GM13977 (cell line): ENCODE measurements at places on chromosomes 1 and 21.
A peak's percentile ranks its signal among the peaks of the same experiment; 100 is the strongest.

DNA sequence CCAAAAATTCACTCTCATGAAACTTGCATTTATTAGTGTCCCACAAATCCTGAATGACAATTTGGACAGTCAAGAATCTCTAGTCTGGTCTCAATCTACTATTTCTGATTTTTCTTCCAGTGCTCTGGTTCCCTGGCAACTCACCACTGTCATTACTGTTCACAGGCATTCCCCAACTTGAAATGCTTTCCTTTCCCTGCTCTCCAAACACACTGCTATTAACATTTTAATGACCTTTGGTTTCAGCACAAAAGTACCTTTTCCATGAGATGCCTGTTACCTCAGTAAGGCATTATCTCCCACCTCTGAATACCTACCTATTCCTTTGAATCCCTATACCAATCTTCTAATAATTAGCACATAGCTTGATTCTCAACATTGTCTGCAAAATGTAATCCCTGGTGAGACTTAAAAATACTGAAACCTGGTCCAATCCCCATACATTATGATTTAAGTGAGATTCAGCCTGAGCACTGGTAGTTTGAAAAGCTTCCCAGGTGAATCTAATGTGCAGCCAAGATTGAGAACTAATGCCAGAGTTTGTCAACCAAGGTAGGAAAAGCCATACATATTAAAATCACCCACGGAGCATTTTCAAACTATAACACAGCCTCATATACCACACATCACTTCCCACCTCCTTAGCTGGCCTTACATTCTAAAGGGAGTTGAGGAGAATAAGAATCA is 11.7 kb upstream of the ANGPTL3 start:
- DNase-seq, result no peak

GRCh38 chr1:183330335-183330734 is 87.8 kb downstream of the NMNAT2 start:
- no peak for DNase-seq

GRCh38 chr1:147213271-147213670 is 11.9 kb downstream of the FMO5 start:
- no peak for DNase-seq

DNA sequence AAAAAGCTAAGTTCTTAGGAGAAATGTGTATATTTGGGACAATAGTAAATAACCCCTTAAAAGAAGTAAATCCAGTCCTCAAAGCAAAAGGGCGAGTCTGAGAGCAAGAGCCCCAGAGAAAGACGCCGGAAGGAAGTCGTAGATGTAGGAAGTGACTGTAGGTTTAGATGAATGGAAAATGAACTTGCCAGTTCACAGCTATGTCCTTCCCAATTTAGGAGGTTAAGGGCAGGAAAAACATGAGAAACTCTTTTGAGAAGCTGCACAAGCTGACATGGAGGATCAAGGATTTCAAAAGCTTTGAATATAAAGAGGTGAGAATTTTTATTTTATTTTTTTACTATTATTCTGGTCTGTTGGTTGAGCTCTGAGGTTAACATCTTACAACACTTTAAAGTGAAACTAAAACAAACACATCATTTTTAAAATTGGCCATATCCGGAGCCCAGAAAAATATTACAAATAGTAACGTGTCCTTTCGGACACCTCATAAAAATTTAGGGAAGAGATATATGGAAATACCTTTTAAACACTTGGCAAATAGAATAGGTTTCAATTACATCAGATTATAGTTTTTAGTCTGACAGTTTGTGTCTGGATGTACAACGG is 1178.6 kb downstream of the MRPL39 start:
- DNase-seq, result no peak

DNA sequence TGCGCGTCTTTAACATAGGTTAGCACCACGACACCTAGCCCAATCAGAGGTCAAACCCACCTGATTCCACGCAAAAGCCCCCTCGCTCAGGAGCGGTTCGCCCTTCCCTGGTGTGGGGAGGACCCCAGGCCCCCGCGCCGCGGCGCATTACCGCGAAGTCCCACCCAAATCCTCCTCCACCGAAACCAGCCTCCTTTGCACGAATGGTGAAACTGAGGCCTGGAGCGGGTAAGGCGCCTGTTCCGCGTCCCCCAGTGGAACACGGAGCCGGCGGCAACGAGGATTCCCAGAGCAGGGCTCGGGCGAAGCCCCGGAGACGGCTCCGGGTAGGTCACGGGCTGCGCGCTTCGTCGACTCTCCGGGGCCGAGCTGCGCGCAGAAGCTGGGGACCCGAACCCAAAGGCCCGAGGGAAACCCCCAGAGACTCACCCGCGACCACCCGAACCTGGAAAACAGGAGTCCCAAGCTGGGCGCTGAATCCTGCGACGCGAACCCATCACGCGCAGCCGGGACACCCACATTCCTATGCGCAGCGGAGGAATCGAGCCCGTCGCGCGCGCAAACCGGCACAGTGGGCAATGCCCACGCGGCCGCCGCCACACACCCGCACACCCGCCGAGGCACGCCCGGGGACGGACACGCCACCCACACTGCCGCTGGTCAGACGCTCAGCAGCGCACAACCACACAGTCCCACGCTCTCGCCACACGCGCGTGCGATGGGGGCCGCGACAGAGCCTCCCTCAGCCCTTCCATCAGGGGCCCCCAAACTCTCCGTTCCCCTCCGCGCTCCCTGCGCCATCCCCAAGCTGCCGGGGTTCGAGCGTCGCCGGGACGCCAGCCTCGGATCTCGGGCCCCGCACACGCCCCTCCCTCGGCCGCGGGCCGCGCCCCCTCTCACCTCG is 507 bp downstream of the GLIS1 start:
- peak; percentile 42 for DNase-seq

DNA sequence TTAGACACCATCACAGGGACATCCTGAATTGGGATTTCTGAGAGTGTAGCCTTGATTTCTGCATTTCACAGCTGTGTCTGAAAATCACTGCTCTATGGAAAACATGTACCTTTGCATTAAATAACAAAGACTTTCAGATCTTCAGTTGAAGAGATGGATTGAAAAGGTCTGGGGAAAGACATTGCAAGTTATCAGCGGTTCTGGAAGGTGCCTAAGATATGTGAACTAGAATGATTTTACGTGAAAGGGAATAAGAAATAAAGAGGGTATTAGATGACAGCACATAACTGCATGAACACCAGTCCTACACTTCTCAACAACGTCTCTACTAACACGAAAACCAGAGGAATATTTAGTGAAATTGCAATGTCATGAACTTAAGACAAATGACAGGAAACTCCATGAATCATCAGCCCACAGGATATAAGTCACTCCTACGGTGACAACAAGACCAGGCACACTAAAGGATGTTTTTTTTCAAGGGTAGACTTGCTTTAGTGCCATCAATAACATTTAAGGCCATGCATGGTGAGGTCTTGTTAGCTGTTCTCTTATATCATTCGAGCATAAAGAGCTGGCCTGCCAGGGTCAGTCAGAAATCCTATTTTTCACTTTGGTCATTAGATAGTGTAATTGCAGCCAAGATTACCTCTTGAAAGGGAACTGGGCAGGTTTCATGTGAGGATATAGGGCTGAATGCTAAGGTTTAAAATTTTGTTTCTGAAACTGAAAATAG is 283.1 kb downstream of the GRIK1 start:
- no peak for DNase-seq

- DNase-seq, result no peak
Measured at GRCh38 chr1:205639567-205639966, 7.8 kb upstream of the ELK4 start.

GRCh38 chr1:234396092-234396491 is 22.8 kb downstream of the COA6 start:
- no peak for DNase-seq

- DNase-seq, result no peak
Measured at GRCh38 chr1:214898161-214898560, 184.4 kb upstream of the KCNK2 start.

- no peak for DNase-seq
Measured at GRCh38 chr1:15717418-15718125, 18.5 kb upstream of the SLC25A34 start.

DNA sequence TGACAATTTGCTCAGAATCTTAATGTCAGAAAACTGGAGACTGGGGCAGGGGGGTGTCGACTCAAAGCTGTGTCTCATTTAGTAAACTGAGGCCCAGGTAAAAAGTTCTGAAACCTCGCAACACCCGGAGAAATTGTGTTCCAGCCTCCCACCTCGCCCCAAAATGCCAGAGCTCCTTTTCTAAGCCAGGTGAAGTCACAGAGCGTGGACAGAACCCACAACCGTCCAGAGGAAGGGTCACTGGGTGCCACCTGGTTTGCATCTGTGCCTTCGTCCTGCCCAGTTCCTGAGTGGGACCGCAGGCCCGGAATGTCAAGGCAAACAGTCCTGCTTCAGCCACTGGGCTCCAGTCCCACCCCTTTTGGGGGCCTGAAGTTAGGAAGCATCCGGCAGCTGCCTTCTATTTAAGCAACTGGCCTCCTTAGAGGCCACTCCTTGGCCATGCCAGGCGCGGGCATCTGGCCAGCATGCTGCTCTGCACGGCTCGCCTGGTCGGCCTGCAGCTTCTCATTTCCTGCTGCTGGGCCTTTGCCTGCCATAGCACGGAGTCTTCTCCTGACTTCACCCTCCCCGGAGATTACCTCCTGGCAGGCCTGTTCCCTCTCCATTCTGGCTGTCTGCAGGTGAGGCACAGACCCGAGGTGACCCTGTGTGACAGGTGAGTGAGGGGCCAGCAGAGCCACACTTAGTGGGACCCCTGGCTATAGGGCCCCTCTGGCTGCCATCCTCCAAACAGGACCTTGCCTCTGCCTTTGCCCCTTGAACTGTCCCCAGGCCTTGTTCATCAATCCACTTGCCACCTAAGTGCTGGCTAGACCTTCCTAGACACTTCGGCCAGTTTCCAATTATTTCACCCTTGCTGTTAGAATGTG is at the start of gene TAS1R1:
TAS1R1 (plus strand) TSS at position 401 of the 872 bp plus-strand sequence; CDS start at position 468, 67 bp downstream.
- no peak for DNase-seq

DNA sequence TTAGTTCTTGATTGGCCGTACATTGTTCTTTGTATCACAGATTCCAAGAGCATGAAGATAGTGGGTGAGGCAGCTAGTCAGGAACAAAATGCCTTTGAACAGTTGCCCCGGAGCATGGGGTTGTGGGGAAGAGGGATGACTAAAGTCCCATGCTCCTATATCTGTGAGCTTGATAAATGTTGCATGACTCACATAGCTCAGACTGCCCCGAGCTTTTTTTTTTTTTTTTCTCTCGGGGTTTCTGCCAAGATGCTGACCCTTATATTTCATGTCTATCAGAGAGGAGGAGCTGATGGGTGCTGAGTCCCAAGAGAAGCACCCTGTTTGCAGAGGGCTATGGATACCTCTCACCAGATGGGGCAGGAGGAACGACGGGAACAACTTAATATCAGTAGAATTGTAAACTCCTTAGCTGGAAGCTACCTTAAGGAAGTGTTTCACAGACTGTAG is 40.6 kb downstream of the SRRM1 start:
- no peak for DNase-seq

DNA sequence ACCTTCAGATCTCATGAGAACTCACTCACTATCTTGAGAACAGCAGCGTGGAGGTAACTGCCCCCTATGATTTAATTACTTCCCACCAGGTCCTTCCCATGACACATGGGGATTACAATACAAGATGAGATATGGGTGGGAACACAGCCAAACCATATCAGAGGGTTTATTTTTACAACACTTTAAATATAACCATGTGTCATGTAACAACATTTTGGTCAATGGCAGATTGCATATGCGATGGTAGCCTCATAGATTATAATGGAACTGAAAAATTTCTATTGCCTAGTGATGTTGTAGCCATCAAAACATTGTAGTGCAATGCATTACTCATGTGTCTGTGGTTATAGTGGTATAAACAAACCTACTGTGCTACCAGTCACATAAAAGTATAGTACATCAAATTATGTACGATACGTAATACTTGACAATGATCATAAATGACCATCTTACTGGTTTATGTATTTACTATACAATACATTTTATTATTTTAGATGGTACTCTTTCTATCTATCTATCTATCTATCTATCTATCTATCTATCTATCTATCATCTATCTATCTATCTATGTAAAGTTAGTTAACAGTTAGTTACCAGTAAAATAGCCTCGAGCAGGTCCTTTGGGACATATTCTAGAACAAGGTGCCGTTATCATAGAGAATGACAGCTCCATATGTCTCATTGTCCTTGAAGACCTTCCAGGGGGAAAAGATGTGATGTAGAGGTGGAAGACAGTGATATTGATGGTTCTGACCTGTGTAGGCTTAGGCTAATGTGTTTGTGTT is 12.6 kb upstream of the S100B start:
- DNase-seq, result no peak

DNA sequence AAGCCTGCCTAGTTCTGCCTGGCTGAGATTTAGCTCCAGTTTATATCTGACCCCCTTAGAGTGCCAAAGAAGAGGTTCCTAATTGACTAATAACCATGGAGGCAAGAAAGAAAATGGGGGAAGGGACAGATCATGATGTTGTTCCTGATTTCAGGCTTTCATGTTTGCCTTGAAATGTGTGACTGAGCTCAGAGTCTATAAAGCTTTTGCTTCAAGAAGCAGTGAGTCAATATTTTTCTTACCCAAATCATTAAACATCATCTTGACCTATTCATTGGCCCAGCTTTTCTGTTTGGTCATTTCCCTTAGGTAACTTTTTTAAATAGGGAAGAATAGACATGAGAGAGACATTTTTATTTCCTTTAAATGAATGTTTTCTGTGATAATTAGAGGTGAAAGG is 55.9 kb downstream of the HHAT start:
- no peak for DNase-seq

DNA sequence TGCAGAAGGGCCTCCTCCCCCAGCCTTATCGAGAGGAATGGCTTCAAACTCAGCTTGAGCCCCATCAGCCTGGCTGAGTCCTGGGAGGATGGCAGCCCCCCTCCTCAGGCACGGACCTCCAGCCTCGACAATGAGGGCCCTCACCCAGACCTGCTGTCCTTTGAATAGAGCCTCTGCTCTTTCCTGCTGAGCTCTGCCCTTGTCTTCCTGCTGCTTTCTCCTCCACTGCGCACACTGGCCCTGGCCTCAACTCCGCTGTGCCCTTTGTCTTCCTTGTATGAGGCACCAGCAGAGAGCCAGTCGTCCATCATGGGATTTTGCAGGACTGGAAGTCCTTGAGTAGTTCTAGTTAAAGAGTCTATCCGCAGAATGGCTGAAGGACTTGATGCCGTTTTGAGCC is 2.0 kb downstream of the C1orf226 start:
- no peak for DNase-seq

DNA sequence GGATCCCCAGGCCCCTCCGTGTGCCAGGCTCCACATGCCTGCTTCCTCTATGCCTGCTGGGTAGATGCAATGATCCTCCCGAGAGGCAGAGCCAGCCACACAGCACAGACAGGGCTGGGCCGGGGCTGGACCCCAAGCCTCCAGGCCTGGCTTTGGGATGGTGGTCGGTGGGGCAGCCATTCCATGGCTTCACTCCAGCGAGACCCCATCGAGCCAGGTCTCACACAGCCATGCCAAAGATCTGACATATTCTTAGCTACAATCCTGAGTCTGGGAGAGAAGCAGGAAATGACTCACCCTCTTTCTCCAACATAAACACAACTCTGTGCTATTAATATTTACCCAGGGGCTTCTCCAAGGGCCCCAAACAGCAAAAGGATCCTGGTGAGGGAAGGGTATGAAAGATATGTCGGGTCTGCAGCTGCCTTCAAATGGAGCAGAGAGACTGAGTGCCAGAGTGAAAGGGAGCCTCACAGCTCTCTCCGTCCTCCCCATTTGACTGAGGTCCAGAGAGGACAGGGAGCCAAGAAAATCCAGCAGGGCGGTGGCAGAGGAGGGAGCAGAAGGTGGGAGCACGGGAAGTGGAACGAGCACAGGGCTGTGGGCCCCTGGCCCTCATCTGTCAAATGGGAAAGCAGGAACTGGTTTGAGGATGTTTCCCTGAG is 639.5 kb downstream of the MATN1 start:
- no peak for DNase-seq

- no peak for DNase-seq
Measured at GRCh38 chr1:35633547-35633946, 7.8 kb downstream of the PSMB2 start.
